Activated naive CD8-positive, alpha-beta T cell treated with anti-CD3 and anti-CD28 coated beads, Interleukin-2, amount 10 ng/mL, durations not matched to agents 7 days and 5 days (primary cell): ENCODE measurements at places on chromosomes 1 and 21. TPM values are rescaled to one million over a fixed set of nuclear protein-coding genes. Genes with fewer than 3 reads are reported as not detected.

The KIF21B gene
- total RNA-seq, result 143 TPM

The NMNAT2 gene
- not detected for total RNA-seq

The RGS2 gene
- 17.5 TPM for total RNA-seq

The SPAG17 gene
- not detected for total RNA-seq

The RAB7B gene
- 0.91 TPM for total RNA-seq

The CACHD1 gene
- total RNA-seq, result 0.91 TPM

The FAM20B gene
- 35.0 TPM for total RNA-seq

The SPRR1A gene
- total RNA-seq, result not detected

The HOOK1 gene
- total RNA-seq, result 8.6 TPM

The TNN gene
- not detected for total RNA-seq

The IRF6 gene
- total RNA-seq, result 2.0 TPM

The LDLRAD1 gene
- total RNA-seq, result not detected

The LRRC71 gene
- not detected for total RNA-seq

The C1orf210 gene
- not detected for total RNA-seq

DNA sequence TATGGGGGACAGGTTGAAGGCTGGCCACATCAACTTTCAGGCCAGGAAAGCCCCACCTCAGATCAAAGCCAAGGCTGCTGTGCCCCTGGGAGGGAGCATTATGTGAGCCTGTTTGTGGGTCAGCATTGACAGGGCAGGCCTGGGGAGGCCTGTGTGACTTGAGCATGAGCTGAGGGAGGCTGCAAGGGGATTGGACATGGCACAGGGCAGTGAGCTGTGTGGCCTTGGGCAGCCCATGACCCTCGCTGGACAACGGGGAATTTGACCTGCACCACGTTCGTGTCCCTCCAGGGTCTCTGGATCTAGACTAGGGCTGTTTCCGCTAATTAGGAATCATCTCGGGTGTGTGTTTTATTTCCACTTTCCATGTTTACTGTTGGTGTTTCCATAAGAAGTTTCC, 17.5 kb upstream of the LEFTY1 start:
- no peak overlapping the region for H3K4me3 ChIP-seq
- H3K27ac ChIP-seq, result no peak overlapping the region
- H3K36me3 ChIP-seq, result no peaks in the 10 kb centered on the region
- peaks cover 5% of the 10 kb centered on the region for H3K27me3 ChIP-seq
- peaks cover 9% of the 10 kb centered on the region for H3K4me1 ChIP-seq

- DNase-seq, result no peak
- H3K27me3 ChIP-seq, result no peaks in the 10 kb centered on the region
- H3K4me1 ChIP-seq, result no peaks in the 10 kb centered on the region
- no peaks in the 10 kb centered on the region for H3K36me3 ChIP-seq
These were observed 410.7 kb downstream of the DSCAM start for GRCh38 chr21:40436261-40436660.

DNA sequence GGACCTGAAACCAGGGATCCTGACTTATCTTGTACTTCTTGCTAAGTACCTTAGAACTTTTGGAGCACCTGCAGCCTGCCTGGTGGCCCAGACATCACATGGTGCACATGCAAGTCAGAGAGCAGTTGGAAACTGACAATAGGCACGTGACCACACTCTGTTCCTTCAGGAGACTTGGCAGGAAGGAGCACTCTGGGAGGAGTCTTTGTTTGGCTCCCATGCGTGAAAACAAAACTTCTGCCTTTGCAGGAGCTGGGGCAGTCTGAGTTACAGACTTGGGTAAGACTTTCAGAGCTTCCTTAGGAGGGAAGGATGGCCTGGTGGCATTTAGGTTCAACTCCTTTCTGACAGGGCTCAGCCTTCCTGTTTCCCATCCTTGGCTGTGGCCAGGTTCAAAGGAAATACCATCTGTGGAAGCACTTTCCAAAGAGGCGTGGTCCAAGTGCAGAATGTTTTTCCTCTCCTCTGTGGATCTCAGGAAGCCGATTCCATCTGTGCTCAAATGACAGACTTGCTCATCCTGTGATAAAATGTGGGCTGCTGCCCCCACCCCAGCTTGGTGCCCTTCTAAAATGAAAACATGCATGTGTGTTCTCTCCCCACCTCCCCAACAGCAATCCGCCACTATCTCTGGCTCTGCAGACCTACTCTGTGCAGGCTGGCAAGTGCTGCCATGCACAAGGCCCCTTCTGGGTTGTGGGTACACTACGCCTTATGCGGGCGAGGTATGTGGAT, 14.1 kb upstream of the ZNF436 start:
- H3K4me1 ChIP-seq, result peaks cover 3% of the 10 kb centered on the region
- no peak overlapping the region for H3K27ac ChIP-seq
- no peak overlapping the region for H3K4me3 ChIP-seq
- no peaks in the 10 kb centered on the region for H3K27me3 ChIP-seq
- peaks cover 2% of the 10 kb centered on the region for H3K36me3 ChIP-seq

GRCh38 chr1:36400825-36401601, 3.3 kb upstream of the LSM10 start:
- peak overlapping the region; percentile 13 for H3K27ac ChIP-seq
- peaks cover under 1% of the 10 kb centered on the region for H3K27me3 ChIP-seq
- no peak for DNase-seq

DNA sequence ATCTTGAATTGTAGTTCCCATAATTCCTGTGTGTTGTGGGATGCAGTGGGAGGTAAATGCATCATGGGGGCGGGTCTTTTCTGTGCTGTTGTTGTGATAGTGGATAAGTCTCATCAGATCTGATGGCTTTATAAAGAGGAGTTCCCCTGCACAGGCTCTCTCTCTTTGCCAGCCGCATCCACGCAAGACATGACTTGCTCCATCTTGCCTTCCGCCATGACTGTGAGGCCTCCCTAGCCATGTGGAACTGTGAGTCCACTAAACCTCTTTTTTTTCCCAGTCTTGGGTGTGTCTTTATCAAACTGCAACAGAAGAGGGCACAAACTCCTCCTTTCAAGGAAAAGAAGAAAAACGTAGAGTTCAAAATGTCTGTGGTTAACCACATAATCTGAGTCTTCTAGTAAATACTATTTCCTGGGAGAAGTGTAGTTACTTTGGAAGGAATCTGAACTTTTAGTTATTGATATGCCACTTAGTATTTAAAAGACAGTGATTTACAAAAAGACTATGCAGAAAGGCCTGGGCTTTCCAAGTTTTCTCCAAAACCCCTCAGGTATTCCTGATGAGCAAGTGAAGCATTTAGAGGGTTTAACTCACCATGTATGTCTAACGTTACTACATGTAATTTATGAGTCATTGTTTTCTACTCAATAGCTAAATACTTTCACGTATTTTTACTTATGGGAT, 10.0 kb downstream of the ADAMTS1 start:
- H3K36me3 ChIP-seq, result no peaks in the 10 kb centered on the region
- no peak overlapping the region for H3K27ac ChIP-seq
- peaks cover 30% of the 10 kb centered on the region for H3K4me1 ChIP-seq
- H3K4me3 ChIP-seq, result no peak overlapping the region

GRCh38 chr1:106780066-106780465, 276.4 kb upstream of the PRMT6 start:
- H3K27ac ChIP-seq, result no peak overlapping the region
- H3K27me3 ChIP-seq, result no peaks in the 10 kb centered on the region
- no peak overlapping the region for H3K4me3 ChIP-seq
- no peaks in the 10 kb centered on the region for H3K4me1 ChIP-seq
- DNase-seq, result no peak

- H3K27ac ChIP-seq, result no peak overlapping the region
- H3K27me3 ChIP-seq, result no peaks in the 10 kb centered on the region
- H3K4me3 ChIP-seq, result no peak overlapping the region
- peaks cover under 1% of the 10 kb centered on the region for H3K36me3 ChIP-seq
These were observed 4.2 kb upstream of the C1orf159 start for GRCh38 chr1:1120096-1120495.

- DNase-seq, result no peak
- no peaks in the 10 kb centered on the region for H3K36me3 ChIP-seq
- peaks cover 38% of the 10 kb centered on the region for H3K27me3 ChIP-seq
- H3K4me3 ChIP-seq, result no peak overlapping the region
These were observed 119.3 kb upstream of the CDC42BPA start for GRCh38 chr1:227437495-227438008.

- H3K4me1 ChIP-seq, result no peaks in the 10 kb centered on the region
- DNase-seq, result no peak
These were observed 83.0 kb downstream of the RIPK4 start for GRCh38 chr21:41683815-41684214.

GRCh38 chr1:62336638-62336994, 17.4 kb upstream of the KANK4 start:
- H3K27me3 ChIP-seq, result no peaks in the 10 kb centered on the region
- H3K27ac ChIP-seq, result no peak overlapping the region
- peaks cover 2% of the 10 kb centered on the region for H3K36me3 ChIP-seq

GRCh38 chr1:180563026-180563827, 4.5 kb downstream of the OVAAL start:
- H3K27me3 ChIP-seq, result peaks cover 38% of the 10 kb centered on the region
- H3K27ac ChIP-seq, result no peak overlapping the region
- no peak for DNase-seq
- H3K36me3 ChIP-seq, result no peaks in the 10 kb centered on the region
- no peaks in the 10 kb centered on the region for H3K4me1 ChIP-seq

GRCh38 chr1:154770897-154771594, 99.0 kb downstream of the KCNN3 start:
- no peak for DNase-seq
- H3K36me3 ChIP-seq, result no peaks in the 10 kb centered on the region
- H3K27me3 ChIP-seq, result no peaks in the 10 kb centered on the region
- H3K27ac ChIP-seq, result no peak overlapping the region
- peaks cover under 1% of the 10 kb centered on the region for H3K4me1 ChIP-seq

DNA sequence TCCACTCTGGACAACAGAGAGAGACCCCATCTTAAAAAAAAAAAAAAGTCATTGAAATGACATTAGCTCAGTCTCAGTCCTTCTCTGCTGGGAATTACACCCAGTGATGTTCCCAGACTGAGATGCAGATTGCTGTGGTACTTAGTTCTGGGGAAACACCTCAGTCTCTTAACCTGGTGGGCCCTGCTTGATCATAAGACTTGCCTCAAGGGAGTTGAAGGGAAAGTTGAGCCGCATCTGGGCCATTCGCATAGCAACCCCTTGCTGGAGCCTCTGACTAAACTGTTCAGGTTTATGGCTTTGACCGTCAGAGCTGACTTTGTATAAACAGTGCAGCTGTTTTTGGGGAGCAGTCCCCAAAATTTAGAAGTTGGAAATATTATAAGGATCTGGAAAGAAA, 13.4 kb downstream of the FCRL4 start:
- no peak for DNase-seq
- H3K27me3 ChIP-seq, result peaks cover 10% of the 10 kb centered on the region
- H3K27ac ChIP-seq, result no peak overlapping the region
- no peak overlapping the region for H3K4me3 ChIP-seq
- no peaks in the 10 kb centered on the region for H3K36me3 ChIP-seq
- H3K4me1 ChIP-seq, result no peaks in the 10 kb centered on the region

- H3K4me3 ChIP-seq, result no peak overlapping the region
- H3K27ac ChIP-seq, result no peak overlapping the region
- peaks cover 9% of the 10 kb centered on the region for H3K27me3 ChIP-seq
- DNase-seq, result no peak
- no peaks in the 10 kb centered on the region for H3K36me3 ChIP-seq
- H3K4me1 ChIP-seq, result peaks cover 10% of the 10 kb centered on the region
These were observed 16.3 kb downstream of the TLR5 start for GRCh38 chr1:223126741-223127140.

- H3K27ac ChIP-seq, result no peak overlapping the region
- no peak overlapping the region for H3K4me3 ChIP-seq
- H3K4me1 ChIP-seq, result peaks cover 1% of the 10 kb centered on the region
- no peaks in the 10 kb centered on the region for H3K36me3 ChIP-seq
- peak; percentile 19 for DNase-seq
These were observed 54.3 kb downstream of the WNT9A start for GRCh38 chr1:227893300-227893948.

DNA sequence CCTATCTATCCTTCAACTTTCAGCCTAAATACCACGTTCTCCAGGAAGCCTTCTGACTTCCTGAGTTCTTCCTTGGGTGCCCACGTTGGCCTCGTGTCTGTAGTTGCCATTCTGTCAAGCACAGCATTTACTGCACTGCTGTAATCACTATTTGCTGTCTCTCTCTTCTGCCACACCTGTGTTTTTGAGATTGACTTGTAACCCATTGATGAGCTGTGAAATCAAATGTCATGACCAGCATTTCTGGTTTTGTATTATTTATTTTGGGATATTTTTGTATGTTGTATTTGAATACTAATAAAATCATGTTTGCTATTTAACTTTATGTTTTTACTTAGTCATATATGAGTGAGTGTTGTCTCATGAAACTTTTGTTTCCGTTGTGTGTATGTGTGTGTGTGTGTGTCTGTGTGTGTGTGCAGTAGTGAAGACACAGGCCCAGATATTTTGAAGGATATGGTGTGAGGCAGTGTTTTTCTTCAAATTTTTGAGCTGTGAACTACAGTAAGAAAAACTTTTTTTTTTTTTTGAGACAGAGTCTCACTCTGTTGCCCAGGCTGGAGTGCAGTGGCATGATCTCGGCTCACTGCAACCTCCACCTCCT, 126.2 kb upstream of the SERBP1 start:
- no peaks in the 10 kb centered on the region for H3K36me3 ChIP-seq
- DNase-seq, result no peak
- peaks cover 3% of the 10 kb centered on the region for H3K4me1 ChIP-seq
- H3K4me3 ChIP-seq, result no peak overlapping the region
- H3K27ac ChIP-seq, result no peak overlapping the region

DNA sequence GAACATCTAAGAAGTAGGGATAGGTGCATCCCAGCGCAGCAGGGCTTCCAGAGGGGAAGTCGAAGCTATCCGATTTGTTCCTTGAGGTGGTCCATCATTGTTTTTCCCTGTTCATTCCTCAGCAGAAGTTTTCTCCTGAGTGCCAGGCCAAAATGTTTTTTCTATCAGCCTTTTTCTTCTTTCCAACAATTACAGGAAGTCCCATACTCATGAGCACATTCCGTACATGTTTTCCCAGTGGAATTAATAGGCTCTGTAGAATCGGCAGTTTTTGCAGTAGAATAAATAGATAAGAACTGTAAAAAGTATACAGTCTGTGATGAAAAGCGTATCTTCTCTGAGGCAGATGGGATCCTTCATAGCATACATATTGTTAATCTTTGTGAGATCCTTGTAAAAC, 24.8 kb downstream of the CD101 start:
- H3K27me3 ChIP-seq, result no peaks in the 10 kb centered on the region
- H3K4me1 ChIP-seq, result peaks cover 2% of the 10 kb centered on the region
- no peak for DNase-seq
- no peak overlapping the region for H3K4me3 ChIP-seq

DNA sequence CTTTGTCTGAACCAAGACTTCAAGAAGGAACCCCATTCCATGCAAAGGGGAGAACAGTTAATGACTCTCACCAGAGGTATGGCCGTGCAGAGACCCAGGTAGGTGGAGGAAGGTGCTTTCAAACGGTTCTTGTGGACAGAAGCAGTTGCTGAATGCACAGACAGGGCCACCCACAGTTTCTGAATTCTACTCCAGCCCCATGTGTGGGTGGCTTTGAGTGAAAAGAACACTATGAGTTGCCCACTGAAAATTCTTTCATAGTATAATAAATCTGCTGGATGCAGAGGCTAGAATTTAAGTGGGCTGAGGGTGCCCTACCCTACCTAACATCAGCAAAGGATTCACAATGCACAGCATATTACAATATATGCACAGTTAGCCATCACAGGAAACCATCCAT, 7.2 kb upstream of the CCDC185 start:
- H3K4me3 ChIP-seq, result no peak overlapping the region
- DNase-seq, result no peak
- H3K4me1 ChIP-seq, result no peaks in the 10 kb centered on the region
- no peak overlapping the region for H3K27ac ChIP-seq

GRCh38 chr1:33921281-33921680, 57.4 kb downstream of the HMGB4 start:
- H3K36me3 ChIP-seq, result no peaks in the 10 kb centered on the region
- H3K27ac ChIP-seq, result no peak overlapping the region
- no peak for DNase-seq
- H3K27me3 ChIP-seq, result peaks cover 5% of the 10 kb centered on the region

- no peak overlapping the region for H3K27ac ChIP-seq
- no peaks in the 10 kb centered on the region for H3K4me1 ChIP-seq
- no peaks in the 10 kb centered on the region for H3K36me3 ChIP-seq
- no peaks in the 10 kb centered on the region for H3K27me3 ChIP-seq
These were observed 206.0 kb downstream of the CENPF start for GRCh38 chr1:214808845-214809460.
